Activated CD8-positive, alpha-beta memory T cell treated with anti-CD3 and anti-CD28 coated beads for 4 hours (primary cell): ENCODE measurements at places on chromosomes 4 and X.
A peak's percentile ranks its signal among the peaks of the same experiment; 100 is the strongest.

DNA sequence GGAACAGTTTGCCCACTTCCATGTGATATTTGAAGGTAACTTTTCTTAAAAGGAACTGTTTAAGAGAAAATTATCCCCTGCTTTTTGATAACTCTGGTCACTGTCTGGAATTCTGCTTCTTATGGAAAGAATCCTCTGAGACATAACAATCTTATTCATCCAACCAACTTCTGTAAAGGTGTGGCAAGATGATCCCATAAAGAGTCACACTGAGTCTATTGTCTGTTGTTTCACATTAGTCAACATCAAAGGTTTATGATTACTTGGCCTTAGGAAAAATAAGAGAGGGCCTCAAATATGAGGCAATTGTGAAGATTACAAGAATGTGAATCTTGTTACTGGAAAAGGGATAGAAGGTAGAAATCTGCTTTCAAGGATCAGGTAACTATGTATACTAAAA, 88.0 kb upstream of the MAGEB18 start:
- no peak for DNase-seq

DNA sequence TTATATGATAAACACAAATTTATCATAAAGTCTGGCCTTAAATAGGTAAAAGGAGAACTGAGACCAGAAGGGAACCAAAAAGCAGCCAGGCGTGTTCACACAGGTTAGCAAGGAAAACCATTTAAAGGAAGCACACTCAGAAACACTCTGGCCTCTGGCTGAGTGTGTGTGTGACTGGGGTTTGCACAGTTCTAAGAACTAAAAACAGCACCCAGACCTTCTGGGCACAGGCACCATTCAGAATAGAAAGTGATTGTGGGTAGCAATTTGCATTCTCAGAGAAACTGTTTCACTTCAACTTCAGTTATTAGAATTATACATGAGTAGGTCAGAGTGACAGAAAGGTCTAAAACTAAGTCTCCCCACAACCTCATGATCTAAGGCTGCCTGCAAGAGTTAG, 10.0 kb downstream of the GPR82 start:
- no peak for DNase-seq

- DNase-seq: no peak
Observed at GRCh38 chrX:39012621-39013111, 211.4 kb downstream of the MID1IP1 start.

DNA sequence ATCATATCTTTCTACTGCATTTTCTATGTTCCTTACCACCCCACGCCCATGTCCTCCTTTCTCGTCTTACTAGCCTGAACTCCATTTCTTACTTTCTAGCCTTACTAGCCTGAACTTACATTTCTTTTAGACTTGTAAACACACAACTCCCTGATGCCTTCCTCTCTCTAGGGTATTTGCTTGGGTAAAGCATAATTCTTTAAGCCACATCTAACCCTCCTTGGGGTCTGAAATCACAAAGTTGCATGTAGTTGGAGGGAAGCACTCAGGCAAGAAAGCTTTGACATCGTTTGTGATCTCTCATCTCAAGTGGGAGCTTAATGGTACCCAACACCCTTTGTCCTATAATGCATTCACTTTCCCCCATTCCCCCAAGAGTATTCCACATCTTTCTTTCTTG, 124.4 kb downstream of the SPOCK3 start:
- no peak for DNase-seq

DNA sequence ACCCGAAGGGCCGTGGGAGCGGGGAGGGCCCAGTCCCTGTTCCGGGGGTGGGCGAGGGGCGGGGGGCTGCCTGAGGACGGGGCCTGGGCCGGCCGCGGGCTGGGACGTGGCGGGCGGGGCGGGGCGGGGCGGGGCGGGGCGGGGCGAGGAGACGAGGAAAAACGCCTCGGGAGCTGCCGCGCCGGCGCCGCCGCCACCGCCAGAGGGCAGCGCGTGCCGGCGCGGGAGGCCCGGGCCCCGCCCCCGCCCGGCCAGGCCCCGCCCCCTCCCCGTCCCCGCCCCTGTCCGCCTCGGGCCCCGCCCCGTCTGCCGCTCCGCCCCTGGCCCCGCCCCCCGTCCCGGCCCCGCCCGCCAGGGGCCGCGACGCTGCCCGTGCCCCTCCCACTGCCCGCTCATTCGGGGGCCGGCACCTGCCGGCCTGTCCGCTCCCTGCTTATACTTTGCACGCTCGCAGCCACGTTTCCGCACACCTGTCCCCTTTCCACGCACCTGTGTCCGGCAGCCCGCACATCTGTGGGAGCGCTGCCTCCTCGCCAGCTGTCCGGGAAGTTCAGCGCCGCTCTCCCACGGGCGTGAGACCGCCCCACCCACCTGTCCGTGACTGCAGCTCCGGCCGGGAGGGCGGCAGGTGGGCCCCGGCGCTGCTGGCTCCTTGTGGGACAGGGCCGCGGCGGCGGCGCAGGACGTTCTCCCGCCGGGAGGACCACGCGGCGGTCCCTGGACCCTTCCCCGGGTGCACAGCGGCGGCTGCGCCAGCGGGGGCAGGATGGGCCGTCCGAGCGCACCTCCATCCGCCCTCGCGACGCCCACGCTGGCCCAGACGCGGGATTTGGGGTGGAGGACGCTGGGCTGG, 1.7 kb upstream of the FGFRL1 start:
- peak; percentile 48 for DNase-seq

- DNase-seq: no peak
Observed at GRCh38 chr4:41586675-41587225, 48.8 kb downstream of the LIMCH1 start.

- DNase-seq: no peak
Observed at GRCh38 chrX:31546126-31546525, 474.3 kb upstream of the FTHL17 start.

GRCh38 chr4:61319156-61319555, 119.0 kb downstream of the ADGRL3 start:
- DNase-seq: no peak

GRCh38 chr4:1011022-1011665, at the start of gene FGFRL1:
Gene FGFRL1 (plus strand): TSS chr4:1011626. CDS start chr4:1012486, 860 bp downstream.
- peak; percentile 82 for DNase-seq

DNA sequence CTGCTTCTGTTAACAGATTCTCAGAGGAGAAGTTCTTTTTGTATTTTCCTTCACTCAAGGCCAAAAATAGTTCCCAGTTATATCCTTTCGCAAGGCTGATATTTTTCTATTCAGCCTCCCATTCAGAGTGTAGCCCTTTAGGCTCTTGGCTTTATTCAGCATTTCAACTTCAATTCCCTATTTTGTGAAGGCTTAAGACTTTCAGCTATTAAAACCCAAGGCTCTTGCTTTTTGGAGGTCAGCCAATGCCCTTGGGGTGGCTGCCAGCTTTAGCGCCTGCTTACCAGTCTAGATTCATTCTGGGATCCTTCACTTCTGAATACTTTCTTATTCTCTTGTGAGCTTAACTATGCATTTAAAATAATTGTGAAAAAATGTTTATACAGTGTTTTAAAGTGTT, 57.3 kb upstream of the ADGRA3 start:
- DNase-seq: no peak

- DNase-seq: no peak
Observed at GRCh38 chr4:85402371-85402770, 72.6 kb upstream of the ARHGAP24 start.

DNA sequence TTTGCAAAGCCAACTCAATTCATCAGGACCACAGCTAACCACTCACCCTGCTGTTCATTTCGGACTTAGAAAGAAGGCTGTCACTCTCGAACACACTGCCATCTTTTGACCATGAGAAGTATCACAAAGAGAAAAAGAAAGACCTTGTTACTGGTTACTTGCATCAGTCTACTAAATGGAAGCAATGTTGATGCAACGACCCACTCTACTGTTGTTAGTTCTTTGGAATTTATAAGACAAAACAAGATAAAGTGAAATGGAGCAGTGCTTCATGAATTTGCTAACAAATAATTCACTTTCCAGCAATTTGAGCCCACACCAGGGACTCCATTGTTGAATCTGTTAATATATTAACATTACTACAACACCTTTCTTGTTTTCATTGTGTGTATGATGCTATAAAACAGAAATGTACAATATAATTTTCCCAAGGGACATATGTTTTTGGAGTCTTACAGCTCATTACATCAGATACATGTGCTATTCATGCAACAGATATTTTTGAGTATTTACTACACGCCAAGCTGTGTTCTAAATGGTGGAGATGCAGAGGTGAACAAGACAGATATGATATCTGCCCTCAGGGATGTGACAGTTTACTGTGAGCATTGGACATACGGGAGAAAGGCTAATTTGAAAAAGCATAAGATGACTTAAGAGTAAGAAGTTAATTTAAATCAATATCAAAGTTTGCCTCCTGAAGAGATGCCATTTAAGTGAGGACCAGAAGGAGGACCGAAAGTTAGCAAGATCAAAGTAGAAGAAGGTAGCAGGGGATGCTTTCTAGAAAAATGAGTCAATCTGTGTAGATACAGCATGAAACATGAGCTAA, 87.2 kb downstream of the AREG start:
- no peak for DNase-seq

DNA sequence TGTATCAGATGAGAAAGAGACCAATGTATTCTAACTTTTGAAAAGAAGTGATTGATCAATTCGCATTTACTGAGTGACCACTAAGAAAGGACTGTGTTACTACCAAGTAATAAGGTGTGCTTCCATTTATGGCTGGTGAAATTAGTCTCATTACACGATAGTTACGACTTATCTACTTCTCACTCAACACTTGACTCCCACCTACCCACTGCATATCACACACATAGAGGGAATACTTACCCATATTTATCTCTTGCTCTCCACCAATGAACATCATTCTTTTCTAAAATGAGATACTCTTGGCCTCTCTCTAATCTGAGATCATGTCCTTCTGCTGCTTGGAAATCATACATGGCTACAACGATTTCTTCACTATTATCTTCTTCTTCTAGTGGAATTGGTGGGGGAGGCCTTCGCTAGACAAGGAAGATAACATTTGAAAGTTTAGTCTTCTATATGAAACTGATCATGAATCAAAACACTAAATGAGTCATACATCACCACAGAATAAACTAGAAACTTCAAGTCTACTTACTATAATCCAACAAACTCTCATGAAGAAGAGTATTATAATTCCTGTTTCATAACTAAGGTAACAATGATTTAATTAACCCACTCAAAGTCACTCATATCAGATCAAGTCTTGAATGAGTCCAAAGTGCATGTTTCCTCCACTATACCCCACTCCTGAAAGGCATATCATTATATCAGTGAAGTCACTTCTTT, 33.7 kb upstream of the TXK start:
- DNase-seq: no peak

DNA sequence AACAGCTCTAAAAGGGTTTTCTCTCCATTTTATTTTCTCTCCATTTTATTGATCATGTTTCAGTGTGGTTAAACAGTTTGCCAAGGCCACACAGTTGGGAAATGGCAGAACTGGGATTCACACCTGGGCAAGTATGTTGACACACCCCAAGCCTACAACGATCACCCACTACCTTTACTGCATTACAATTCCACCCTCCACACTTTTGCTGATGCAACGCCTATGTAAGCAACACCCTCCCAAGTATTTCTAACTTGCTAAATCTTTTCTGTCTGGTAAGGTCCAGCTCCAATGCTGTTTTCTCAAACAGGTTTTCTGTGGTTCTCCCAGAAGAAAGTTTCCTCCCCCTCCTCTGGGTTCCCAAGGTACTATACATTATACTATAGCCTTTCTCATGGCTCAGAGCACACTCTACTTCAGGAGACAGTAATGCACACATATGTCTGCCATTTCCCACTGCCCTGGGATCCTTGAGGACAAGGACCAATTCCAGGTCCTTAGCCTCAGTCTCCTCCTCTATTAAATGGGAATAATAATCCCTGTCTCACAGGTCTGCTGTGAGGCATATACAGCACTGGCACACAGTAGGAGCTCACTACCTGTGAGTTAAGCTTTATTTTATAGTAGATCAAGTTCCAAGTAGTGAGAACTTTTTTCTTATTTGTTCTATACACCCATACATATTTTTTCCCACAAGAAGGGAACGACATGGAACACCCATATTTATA, 27.9 kb downstream of the IQSEC2 start:
- DNase-seq: no peak

- DNase-seq: no peak
Observed at GRCh38 chr4:99635601-99636000, 22.0 kb downstream of the C4orf54 start.

GRCh38 chr4:46550471-46550870, 160.5 kb upstream of the GABRA2 start:
- DNase-seq: no peak

GRCh38 chr4:175271010-175271630, 353.0 kb downstream of the ADAM29 start:
- DNase-seq: no peak

DNA sequence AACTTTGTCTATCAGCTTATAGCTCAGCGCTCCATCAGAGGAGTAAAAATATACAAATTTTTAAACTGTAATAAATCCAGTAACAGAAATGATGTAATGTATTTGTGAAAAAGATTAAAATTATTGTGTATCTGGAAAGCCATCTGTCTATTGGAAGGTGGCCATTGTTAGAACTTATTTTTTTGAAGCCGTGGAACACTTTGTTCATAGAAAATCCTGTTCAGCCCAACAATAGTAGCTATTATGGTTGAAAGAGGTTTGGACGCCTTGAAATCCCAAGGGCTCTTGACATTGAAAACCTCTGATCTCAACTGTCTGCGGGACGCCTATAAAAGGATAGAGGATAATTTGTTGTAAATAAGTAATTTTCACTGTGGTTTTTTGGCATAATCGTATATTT, 98.3 kb downstream of the RAPGEF2 start:
- no peak for DNase-seq

GRCh38 chrX:151458824-151459223, 61.8 kb downstream of the VMA21 start:
- DNase-seq: no peak

DNA sequence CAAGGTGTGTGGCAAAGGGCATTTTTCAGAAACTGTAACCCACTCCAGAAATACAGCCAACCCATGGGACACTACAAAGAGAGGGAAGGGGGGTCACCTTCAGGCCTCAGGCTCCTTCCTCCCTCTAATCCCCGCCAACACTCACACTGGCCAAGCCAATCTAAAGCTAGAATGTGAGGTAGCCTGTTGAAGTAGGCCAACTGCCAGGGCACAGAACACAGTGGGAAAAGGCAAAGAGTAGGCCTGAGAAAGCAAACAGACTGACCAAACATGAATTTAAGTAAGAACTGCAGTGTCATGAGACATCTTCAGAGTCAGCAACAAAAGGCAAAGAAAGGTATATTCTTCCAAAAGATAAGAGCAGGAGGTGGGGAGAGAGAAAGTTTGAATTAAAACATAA, 289.0 kb downstream of the HNRNPD start:
- no peak for DNase-seq

GRCh38 chrX:40171513-40172400, 74.0 kb upstream of the BCOR start:
- no peak for DNase-seq

GRCh38 chrX:74280759-74281158, 23.2 kb upstream of the ZCCHC13 start:
- DNase-seq: no peak

- DNase-seq: no peak
Observed at GRCh38 chr4:174222266-174222872, 61.1 kb downstream of the FBXO8 start.

GRCh38 chrX:12950851-12951594, 23.9 kb upstream of the TMSB4X start:
- no peak for DNase-seq

GRCh38 chr4:113476800-113477199, 284.7 kb downstream of the CAMK2D start:
- no peak for DNase-seq

GRCh38 chr4:11005300-11005699, 320.7 kb upstream of the CLNK start:
- no peak for DNase-seq
